ENCODE measurements at places on chromosomes 2 and 18.

- DNase-seq = peak; percentile 50
Observed at GRCh38 chr2:237873421-237873831, 14.0 kb downstream of the RAMP1 start.

GRCh38 chr2:9243357-9243756 lies 36.7 kb downstream of the ASAP2 start:
- DNase-seq = no peak

- no peak for DNase-seq
Observed at GRCh38 chr2:174688079-174688478, 76.2 kb downstream of the CHRNA1 start.

DNA sequence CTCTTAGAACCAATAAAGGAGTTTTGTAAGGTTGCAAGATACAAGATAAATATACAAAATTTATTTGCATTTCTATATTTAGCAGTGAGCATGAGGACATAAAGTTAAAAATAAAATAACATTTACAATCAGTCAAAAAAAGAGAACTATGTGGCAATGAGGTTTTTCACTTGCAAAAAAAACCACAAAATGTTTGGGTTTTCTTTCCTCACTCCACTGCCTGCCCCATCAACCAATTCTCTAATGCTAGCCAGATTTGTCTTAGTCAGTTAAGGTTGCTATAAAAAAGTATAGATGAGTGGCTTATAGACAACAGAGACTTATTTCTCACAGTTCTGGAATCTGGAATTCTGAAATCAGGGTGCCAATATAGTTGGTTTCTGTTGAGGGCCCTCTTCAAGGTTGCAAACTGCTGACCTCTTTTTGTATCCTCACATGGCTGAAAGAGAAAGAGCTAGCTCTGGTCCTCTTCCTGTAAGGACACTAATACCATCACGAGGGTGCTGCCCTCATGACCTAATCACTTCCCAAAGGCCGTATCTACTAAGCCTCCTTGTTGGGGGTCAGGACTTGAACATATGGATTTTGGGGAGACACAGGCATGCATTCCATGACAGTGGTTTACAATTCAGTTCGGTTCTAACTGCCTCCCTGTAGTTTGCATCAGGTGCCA lies 566.2 kb downstream of the GALR1 start:
- no peak for DNase-seq

GRCh38 chr2:95349568-95350322 lies 52.6 kb downstream of the KCNIP3 start:
- DNase-seq = no peak

GRCh38 chr2:216792222-216793021 lies 67.4 kb downstream of the TNP1 start:
- peak; percentile 46 for DNase-seq

DNA sequence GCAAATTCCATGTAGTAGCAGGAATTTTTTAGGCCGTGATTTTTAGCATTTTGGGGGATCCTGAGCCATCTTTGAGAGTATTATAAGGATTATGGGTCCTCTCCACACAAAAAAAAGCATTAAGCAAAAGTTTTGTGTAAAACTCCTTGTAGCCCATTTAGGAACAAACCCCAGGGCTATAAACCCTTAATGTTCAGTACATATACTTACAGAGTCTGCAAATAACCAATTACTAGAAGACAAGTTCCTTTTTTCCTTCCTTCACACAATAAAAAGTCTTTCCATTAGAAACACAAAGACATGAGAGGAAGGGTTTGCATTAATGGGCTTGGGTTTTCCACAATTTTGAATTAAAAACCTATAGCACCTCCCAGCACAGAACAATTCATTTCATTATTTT lies 44.6 kb downstream of the WDFY1 start:
- DNase-seq = no peak

GRCh38 chr2:180012523-180012922 lies 5.4 kb upstream of the CWC22 start:
- no peak for DNase-seq

DNA sequence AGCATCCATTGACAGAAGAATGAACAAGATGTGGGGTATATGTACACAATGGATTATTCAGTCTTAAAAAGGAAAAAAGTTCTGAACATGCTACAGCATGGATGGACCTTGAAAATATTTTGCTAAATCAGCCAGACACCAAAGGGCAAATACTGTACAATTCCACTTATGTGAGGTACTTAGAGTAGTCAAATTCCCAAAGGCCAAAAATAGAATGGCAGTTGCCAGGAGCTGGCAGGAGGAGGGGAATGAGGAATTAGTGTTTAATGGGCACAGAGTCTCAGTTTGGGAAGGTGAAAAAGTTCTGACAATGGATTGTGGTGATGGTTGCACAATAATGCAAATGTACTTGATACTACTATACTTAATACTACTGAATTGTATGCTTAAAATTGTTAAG lies 193.2 kb downstream of the MBD2 start:
- no peak for DNase-seq

GRCh38 chr2:69046221-69046662 lies 33.3 kb downstream of the ANTXR1 start:
- DNase-seq = no peak

- no peak for DNase-seq
Observed at GRCh38 chr2:128195435-128195984, 104.5 kb downstream of the UGGT1 start.

GRCh38 chr2:12928775-12929401 lies 212.2 kb downstream of the TRIB2 start:
- DNase-seq = no peak

DNA sequence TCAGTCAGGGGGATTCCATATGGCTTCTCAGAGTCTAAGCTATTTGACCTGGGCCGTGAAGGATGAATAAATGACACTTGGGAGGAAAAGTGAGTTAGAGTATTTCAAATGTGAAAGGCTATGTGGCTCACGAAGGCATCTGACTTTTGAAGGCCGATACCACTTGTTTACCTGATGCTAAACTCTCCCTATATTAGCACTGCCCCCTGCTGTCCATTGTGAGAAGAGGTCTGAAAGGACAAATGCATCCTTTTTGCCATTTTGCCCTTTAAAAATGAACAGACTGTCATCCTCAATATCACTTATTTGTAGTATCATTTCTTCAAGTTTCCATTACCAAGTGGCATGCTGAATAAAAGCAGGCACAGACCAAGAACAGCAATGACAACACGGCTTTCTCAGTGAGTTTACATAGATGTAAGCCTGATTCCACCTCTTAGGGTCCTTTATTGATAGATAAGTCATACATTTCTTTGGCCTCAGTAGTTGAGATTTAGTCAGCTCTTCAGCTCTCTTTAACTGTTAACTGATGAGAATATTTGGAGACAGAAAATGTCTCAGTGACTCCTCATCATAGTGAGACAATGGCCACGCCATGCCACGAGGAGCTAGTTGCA lies 40.1 kb downstream of the DOCK10 start:
- peak; percentile 44 for DNase-seq

DNA sequence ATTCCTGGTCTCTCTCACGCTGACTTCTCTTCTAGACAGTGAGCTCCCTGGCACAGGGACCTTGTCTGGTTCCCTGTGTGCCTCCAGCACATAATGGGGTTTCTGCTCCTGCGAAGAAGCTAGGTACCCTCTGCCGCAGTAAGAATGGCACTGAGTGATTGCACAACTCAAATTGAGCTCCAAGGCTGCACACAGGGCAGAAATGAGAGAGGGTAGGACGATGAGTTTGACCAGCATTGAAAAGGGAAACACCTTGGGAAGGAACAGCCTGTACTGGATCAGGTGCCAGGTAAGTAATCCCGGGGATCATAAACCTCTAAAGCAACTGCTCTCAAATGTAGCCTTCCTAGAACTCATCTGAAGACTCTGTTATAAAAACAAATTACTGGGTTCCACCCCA lies 21.0 kb upstream of the MSGN1 start:
- no peak for DNase-seq

GRCh38 chr18:36536426-36536825 lies 238.9 kb downstream of the FHOD3 start:
- no peak for DNase-seq

DNA sequence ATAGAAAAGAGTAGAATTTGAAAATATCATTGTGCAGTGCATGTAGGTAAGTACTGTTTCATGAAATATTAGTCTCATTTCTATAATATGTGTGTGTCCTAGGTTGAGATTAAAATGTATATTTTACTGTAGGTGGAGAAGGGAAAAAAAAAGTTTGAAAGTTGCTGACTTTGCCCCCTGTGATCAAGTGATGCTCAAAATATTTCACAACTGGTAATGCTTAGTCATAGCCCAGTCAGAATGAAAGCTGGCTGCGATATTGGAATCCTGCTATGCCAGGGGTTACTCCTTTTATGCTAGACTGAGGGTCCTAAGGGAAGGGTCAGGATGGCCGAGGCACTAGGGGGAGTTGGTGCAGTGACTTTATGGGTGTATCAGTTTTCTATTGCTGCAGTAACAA lies 19.5 kb upstream of the CFAP36 start:
- DNase-seq = no peak

- no peak for DNase-seq
Observed at GRCh38 chr2:142134911-142135310, 4.1 kb upstream of the LRP1B start.

GRCh38 chr2:207790898-207791297 lies 21.2 kb upstream of the FZD5 start:
- DNase-seq = no peak

- peak; percentile 71 for DNase-seq
Observed at GRCh38 chr2:232884549-232885263, 14.6 kb downstream of the SNORC start.

- DNase-seq = no peak
Observed at GRCh38 chr2:121483021-121483420, 47.7 kb upstream of the RNU4ATAC start.

DNA sequence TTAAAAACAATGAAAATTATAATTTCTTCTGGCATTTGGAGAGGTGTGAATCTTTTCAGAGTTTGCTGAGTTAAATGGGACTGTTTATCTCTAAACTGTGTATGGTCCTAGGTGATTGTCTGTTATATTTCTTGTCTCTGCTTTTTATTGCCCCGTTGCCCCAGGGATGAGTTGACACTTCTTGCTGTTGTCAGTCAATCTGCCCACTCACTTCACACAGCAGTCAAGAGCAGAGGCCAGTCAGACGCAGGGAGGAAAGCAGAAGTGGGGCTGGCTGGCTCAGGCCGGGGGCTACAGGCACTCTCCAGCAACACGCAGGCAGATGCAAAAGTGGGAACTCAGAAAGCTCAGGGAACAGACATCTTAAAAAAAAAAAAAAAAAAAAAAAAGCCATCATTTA lies 365.2 kb downstream of the CLIP4 start:
- no peak for DNase-seq

DNA sequence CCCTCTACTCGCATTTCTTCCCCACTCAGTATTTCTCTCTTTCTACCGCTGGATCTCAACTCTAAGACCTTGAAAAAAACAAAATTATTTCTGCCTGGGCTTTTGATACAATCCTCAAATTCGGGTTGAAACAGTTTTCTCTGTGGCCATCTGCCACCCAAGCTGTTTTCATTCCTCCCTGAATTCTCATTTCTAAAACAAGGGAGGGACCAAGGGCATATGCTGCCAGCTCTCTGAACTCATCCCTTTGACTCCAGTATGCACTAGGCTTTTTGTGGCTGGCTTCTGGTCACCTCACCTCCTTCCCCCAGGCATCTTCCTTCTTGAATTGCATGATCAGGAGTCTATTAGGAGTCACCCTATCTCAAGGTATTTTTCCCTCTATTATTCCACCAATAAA lies 49.5 kb downstream of the CCDC148 start:
- no peak for DNase-seq

- no peak for DNase-seq
Observed at GRCh38 chr2:31428001-31428418, 13.5 kb upstream of the XDH start.

DNA sequence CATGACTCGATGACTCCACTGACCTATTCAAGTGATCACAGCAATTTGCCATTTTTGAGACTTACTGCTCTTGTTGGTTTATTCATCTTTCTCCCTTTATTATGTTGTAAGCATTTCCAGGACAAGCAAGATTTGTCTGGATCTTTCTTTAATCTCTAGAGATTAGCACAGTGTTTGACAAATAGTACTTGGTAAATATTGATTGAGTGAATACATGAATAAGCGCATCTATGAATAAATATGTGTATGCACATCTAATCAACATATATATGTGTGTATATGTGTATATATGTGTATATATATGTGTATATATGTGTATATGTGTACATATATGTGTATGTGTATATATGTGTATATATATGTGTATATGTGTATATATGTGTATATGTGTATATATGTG lies 7.3 kb downstream of the TMX3 start:
- no peak for DNase-seq

DNA sequence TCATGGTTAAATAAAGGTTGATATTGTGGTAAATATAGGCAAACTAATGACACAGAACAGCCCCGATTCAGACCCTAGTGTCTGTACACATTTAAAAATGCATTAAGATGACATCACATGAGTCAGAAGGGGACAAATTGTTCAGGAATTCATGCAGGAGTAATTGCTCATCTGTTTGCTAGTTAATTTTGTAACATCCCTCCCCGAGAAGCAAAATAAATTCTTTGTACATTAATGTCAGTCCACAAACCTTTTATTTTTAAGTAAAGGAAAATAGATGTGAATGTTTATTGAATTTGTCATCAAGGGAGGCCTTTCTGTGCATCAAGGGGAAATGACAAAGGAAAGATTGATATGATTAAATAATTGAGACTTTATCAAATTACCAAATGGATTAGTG lies 69.9 kb downstream of the SH3BP4 start:
- DNase-seq = no peak

DNA sequence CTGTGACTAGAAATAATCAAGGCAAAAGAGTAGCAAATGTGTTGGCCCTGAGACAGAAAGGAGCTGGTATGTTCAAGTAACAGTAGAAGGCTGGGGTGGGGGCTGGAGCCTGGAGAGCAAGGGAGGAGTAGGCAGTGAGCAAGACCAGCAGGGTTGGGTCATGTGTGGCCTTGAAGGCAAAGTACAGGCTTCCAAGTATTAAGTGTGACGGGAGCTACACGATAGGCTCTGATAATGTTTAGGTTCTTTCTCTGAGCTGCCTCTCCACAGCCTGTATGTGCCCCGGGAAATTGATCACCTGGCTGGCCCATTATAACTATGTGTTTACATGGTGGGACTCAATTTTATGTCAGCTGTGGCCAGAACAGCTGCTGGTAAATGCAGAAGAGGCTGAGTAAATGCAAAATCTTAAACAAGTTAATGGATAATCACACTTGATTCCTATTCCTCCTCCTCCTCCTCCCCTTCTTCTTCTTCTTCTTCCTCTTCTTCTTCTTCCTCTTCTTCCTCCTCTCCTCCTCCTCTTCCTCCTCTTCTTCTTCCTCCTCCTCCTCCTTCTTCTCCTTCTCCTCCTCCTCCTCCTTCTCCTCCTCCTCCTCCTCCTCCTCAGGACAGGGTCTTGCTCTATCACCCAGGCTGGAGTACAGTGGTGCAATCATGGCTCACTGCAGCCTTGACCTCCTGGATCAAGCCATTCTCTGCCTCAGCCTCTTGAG lies 9.3 kb downstream of the IL1F10 start:
- DNase-seq = no peak

GRCh38 chr2:163266772-163267171 lies 428.2 kb upstream of the KCNH7 start:
- DNase-seq = no peak

Data from kidney (tissue), 22 donors.